ENCODE measurements at places on chromosomes 7 and 10.
A peak's percentile ranks its signal among the peaks of the same experiment; 100 is the strongest.

DNA sequence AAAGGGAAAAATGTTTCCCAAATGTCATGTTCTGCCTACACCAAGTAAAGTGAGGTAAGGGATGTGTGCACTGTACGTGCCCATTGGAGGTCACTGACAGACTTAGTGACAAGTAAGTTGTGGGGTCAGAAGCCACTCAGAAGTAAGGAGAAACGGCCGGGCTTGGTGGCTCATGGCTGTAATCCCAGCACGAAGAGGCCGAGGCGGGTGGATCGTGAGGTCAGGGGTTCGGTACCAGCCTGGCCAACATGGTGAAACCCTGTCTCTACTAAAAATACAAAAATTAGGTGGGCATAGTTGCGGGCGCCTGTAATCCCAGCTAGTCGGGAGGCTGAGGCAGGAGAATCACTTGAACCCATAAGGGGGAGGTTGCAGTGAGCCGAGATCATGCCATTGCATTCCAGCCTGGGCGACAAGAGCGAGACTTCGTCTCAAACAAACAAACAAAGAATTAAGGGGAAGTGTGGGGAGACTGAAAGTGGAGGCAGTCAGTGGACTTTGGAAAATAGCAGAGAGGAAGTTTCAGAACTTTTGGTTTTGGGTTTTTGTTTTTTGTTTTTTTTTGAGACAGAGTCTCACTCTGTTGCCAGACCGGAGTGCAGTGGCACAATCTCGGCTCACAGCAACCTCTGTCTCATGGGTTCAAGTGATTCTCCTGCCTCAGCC, 114.8 kb downstream of the WDFY4 start:
- no peak for DNase-seq

- DNase-seq: no peak
These were observed 324.5 kb downstream of the PHF14 start for GRCh38 chr7:11298220-11298619.

- peak; percentile 58 for DNase-seq
These were observed 83.7 kb downstream of the SLC16A9 start for GRCh38 chr10:59625721-59626522.

GRCh38 chr7:122802301-122802751, 83.9 kb downstream of the CADPS2 start:
- no peak for DNase-seq

DNA sequence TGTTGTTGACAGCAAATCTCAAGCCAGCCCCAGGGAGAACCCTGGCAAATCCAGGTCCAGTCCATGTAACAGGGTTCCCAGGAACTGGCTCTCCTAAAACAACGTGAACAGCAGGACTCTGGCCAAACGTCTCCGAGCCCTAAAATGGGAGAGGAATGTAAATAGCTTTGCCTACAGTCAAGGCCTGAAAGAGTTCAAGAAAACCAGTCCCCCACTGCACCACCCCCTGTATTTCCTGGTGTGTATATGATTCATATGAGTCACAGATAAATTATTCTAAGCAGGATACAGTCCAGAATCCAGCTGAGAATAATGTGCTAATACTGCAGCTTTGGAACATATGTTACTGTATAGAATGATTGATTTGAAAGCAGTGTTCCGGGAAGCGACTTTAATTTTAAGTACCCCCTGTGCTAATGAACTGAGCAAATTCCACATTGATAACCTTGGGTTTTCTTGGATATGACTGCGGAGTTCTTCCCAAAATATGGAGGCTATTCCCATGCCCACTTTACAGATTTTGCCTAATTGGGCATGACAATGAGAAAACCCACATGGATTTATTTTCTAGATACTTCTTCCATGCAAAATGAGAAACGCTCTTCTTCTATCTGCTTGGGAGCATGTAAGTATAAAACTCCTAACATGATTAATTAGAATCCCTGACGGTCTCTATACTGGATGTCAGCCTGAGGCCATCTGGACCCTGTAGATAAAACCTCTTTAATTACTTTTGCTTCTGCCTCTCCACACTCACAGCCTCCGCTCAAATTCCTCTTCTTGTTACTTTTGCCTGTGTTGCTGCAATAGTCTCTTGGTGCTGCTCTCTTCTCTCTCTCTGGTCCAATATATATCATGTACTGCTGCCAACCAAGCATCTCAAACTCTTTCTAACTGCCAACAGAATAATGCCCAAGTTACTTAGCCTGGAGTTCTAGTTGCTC, 50.2 kb downstream of the LAMB4 start:
- peak; percentile 93 for DNase-seq

GRCh38 chr10:21238044-21238443, 287.4 kb downstream of the SKIDA1 start:
- DNase-seq: no peak

- no peak for DNase-seq
These were observed 159.3 kb downstream of the BMPER start for GRCh38 chr7:34064519-34065158.

- peak; percentile 78 for DNase-seq
These were observed 21.8 kb downstream of the STAM start for GRCh38 chr10:17665747-17666146.

GRCh38 chr10:70742537-70743429, 42.4 kb downstream of the TBATA start:
- DNase-seq: peak; percentile 80

DNA sequence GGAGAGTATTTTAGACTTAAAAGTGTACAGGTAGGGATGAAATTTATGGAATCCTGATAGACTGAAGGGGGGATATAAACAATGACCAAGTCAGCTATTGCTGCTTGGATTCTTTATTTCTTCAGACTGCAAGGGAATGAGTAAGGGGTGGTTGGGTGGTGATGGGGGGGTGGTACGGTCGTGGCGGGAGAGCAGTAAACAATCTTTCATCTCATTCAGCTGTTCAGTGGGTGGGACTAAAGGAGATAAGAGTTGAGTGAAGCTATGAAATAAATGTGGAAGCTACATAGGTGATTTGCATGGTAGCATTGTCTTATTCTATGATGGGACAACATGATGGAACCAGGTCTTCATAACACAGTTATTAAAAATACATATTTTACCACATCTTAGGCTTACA, 1.8 kb downstream of the SEPTIN7 start:
- no peak for DNase-seq

- DNase-seq: no peak
These were observed 1.7 kb downstream of the CXCL12 start for GRCh38 chr10:44382981-44383748.

DNA sequence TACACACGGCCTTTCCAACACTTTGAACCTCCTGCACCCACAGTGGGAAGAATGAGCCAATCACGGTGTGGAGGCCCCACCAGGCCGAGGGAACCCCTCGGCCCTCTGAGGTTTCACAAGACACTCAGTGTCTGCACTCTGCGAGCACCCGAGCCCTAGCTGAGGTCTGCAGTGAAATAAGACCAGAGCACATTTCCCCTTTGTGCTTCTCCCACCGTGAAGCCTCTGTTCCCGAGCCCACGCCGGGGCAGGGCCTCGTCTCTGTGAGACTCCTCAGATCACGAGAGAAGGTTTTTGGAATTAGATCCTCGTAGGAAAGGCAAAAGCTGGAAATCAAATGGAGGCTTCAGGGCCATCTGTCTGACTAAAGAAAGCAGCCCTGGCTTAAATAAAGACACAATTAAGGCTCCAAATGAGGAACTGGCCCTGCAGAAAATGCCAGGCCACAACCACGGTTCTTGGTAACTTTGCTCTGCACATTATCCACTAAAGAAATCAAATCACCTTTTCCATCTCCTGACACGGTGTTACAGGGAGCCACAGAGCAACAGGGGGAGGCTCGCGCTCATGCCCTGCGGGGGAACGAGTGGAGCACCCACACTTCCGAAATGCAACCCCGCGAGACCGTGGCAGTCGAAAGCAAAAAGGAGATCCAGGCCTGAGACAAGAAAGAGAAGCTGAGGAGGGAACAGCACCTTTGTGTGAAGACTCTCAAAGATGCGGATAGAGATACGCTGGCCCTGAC, 43.7 kb downstream of the FAM53B start:
- DNase-seq: no peak

DNA sequence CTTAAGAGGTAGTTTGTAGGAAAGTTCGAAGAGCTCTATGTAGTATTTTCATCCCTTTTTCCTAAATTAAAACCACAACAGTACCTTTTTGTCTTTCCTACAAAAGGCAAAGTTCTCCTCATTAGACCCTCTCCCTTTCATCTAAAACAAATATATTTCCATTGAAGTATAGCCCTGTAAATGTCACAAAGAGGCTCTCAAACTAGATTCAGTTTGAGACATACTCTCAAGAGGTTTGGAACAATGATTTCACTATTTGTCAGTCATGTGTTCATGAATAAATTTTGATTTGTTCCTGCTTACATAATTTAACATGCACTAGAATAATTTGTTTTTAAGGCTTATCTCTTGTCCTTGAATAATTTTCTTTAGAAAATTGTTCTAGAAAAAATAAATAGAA, 12.2 kb downstream of the TAS2R16 start:
- no peak for DNase-seq

DNA sequence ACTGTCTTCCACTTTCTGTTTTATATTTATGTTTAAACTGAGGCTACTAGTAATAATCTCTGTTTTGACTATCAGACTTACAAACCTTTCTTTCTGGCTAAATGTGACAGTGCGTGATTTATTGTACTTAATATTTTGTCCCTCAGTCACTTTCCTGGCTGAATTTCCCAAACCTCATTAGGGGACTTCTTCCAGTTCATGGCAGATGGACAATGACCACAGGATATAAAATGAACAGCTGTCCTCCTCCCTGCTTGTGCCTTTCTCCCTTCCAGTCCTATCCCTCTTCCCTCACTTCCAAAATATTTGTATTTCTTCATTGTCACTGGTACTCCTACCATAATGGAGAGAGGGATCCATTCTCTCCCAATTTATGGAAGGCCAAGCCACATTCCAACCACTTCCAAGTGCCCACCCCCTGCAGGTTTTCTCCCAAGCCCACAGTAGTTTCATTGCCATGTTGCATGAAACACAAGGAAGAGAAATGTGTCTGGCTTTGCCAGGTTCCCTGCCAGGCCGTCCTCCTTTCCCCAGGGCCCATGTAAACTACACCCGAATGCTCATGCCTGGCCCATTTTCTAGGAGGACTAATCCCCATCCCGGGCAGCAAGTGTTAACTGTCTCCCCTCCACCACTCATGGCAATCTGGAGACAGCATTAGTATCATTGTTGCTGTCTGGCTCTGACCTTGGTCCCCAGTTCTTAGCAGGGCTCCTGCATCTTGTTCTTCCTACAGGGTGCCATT, 269.5 kb upstream of the SLC26A5 start:
- DNase-seq: no peak

DNA sequence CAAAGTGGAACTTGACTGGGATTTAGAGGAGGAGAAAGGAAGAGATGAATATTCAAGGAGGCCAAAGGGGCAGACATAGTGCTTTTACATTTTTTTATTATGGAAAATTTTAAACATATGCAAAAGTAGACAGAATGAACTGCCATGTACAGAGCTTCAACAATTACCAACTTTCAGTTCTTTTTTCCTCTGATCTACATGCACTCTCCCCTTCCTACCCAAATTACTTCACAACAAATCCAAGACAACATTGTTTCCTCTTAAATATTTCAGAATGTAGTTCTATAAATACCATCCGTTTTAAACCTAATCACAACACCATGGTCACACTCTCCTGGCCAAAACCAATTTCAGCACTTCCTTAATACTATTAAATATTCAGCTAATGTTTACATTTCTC, 83.5 kb upstream of the FZD1 start:
- no peak for DNase-seq

- no peak for DNase-seq
These were observed 491.8 kb upstream of the GHITM start for GRCh38 chr10:83647526-83647925.

- DNase-seq: no peak
These were observed 342.8 kb downstream of the DNAJB6 start for GRCh38 chr7:157679607-157680006.

DNA sequence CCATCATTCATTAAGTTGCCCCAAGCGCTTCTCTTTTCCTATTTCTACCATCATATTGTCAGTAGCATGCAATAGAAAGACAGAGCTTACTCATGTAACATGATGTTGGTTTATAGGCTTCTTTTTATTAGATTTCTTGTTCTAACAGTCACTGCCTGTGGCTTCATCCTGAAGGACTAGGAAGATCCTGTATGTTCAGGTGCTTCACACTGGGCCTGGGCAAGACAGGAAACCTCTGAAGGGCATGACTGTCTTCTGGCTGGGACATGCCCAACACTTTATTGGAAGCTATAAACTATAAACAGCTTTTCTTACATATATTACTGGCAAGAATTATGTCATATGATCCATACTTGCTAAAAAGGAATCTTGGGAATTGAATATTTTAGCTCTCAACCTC, 258.4 kb upstream of the AKR1E2 start:
- no peak for DNase-seq

DNA sequence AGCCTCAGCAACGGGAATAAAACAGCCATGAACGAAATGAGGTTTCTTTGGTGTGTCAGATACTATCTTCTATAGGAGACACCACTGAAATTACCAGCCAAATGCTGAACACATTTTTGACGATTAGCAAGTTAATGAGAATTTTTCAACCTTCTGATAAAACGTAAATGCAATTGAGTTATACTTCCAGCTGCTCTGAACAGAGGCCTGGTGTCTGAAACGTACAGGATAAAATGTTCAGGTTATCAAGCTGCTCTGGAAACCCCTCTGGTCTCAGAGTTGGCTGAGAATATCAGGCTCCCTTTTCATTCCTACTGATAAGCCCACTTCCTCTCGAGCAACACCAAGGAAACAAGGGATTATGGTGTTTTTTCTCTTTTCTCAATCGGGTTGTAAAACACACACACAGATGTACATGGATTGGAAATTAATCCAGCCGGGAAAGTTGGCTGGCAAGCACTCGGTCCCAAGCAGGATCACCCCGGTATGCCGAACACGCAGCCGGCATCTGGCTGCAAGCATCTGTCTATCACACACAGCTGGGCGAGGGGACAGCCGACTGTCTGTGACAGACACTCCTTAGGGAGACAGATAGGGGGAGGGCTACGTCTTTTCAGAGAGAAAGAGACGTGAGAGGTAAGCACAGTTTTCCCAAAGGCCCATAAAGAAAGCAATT, 171.8 kb downstream of the PRKAG2 start:
- no peak for DNase-seq

- no peak for DNase-seq
These were observed 25.3 kb downstream of the WIPI2 start for GRCh38 chr7:5215313-5215712.

DNA sequence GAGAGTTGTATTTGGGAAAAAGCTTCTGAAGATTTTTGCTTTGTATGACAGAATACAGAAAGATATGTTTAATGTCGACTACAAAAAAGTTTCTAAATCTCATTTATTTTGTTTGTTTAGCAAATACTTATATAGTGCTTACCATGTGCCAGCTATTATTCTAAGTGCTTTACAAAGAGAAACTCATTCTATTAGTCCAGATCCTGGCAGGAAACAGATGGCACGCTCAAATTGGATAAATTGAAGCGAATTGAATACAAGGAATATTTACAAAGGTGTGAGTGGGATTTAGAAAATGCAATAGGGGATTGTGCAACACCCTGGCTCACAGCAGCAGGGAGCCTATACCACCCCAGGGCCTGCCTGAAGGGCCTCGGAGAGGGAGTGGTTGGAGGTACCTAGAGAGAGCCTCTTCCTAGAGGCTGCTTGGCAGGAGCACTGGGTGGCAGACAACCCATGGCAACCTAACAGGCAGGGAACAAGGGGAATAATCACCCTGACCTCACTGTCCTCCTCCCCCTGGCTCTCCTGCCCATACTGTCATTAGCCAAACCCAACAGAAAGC, 27.6 kb upstream of the FAM204A start:
- no peak for DNase-seq

- no peak for DNase-seq
These were observed 1.1 kb downstream of the JAKMIP3 start for GRCh38 chr10:132066812-132067211.

GRCh38 chr10:77230194-77230593, 407.4 kb downstream of the KCNMA1 start:
- DNase-seq: peak; percentile 18

Measured in AG04450 (cell line).